Central memory CD8-positive, alpha-beta T cell (primary cell): ENCODE measurements at places on chromosomes 3 and 15.

DNA sequence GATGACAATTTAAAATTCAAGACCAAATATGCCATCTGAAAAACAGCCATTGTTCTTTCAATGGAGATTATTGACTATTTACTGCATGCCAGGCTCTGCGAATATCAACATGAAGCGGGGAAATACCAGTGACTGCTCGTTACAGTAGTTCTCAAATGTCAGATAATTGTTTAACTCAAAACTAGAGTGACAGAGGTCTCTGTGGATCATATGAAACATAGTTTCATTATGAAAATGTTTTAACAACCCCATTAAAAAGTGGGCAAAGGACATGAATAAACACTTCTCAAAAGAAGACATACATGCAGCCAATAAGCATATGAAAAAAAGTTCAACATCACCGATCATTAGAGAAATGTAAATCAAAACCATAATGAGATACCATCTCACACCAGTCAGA, 50.0 kb upstream of the GPR149 start:
- no peak for DNase-seq

- no peak for DNase-seq
Observed at GRCh38 chr3:45269952-45270351, 43.9 kb upstream of the TMEM158 start.

GRCh38 chr15:69472046-69472445, 19.4 kb downstream of the RPLP1 start:
- no peak for DNase-seq

DNA sequence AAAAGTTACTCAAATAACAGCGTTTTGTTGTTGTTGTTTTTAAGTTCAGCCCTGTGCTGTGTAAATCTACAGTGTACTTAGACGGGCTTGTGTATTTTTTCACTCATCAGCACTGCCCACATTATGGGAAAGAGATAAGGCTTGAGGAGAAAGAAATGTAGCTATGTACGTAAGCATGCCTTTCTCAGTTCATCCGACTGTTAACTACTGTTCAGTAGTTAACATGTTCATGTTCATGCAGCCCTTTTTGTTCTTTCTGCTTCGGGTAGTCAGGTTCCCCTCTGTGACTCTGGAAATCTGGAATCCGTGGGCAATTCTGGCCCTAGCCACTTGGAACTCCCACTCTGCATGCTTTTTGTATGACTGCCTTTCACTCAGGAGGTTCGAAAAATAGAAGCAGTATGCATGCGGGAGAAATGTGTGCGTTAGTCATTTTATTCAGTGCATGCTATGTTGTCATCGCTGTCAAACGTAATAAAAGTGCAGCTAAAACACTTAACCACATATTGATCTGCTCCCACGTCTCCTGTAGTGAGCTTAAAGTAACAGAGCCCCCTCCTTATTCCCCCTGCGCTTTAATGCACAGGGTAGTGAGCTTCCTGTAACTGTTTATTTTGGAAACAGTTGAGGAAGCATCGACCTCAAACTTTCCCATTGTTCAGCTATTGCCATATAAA, 283.1 kb upstream of the NR2F2 start:
- DNase-seq, result no peak

DNA sequence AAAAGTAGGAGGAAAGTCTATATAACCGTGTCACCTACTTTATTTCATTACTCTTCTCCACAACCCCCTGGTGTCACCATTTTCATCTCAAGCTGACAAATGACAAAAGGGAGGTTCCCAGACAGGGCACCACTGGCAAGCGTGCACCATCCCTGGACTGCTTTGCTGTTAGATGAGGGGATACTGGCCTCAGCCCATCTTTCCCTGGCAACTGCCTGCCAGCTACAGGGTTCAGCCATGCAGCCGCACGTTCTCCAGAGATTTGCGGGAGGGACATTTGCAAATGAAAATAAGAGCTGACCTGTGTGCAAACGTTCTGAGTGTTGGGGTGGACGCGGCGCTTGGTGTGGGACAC, 660 bp downstream of the UROC1 start:
- DNase-seq, result no peak

GRCh38 chr3:5630406-5630805, 442.9 kb downstream of the EDEM1 start:
- DNase-seq, result no peak

- DNase-seq, result no peak
Observed at GRCh38 chr3:50202353-50203112, 2.5 kb upstream of the SLC38A3 start.

DNA sequence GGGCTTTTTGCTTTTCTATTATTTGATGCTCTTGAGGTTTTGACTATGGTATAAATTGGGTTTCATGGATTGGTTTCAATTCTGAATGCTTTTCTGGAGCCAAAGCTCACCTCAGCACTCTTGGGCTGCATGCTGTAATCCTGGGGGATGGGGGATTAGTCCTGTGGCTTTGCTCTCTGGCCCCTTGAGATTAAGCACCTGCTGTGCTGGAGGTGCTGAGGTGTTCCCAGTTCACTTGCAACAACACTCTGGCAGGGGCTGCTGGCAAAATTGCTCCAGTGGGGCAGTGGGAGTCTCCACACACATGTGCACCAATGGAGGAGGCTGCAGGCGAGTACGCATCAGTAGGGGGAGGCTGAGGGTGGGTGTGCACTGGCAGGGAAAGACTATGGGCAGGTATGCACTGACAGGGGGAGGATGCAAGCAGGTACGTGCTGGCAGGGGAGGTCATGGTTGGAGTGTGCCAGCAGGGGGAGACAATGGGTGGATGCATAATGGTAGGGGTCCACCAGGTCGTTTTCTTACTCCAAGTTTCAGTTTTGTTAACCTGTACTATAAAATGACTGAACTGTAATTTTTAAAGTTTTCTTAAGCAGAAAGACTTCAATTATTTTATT, 489.2 kb downstream of the FGF12 start:
- DNase-seq, result no peak

- no peak for DNase-seq
Observed at GRCh38 chr3:174409086-174409743, 449.9 kb upstream of the NAALADL2 start.

GRCh38 chr3:171485338-171485737, 25.1 kb upstream of the TNIK start:
- no peak for DNase-seq

- DNase-seq, result no peak
Observed at GRCh38 chr3:164064298-164064697, 1014.0 kb downstream of the SI start.

GRCh38 chr3:57173687-57174086, 8.5 kb upstream of the IL17RD start:
- no peak for DNase-seq

DNA sequence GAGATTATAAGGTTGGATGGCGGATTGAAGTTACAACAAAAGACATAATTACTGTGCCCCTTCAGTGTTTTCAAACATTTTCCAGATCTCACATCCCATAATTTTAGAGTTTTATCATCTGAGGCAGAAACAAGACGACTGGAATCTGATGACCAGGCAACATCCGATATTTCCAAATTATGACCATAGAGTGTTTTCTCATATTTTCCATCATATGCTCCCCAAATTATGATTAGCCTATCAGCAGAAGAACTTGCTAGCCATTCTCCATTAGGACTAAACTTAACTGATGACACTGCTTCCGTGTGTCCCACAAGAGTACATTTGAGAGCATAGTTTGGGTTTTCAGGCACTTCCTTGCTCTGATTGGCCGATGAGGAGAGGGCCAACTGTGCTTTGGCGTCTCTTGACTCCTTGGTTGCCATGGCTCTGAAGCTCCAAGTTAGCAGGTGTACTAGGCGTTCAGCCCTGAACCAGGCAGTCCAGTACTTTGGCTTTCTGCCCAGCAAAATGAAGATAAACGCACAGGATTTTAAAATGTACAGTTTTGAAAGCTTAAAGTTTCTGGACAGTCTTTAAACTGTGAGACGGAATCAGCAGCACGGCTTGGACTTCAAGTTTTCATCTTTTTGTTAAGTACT, 638 bp downstream of the WDR5B start:
- DNase-seq, result peak; percentile 14

DNA sequence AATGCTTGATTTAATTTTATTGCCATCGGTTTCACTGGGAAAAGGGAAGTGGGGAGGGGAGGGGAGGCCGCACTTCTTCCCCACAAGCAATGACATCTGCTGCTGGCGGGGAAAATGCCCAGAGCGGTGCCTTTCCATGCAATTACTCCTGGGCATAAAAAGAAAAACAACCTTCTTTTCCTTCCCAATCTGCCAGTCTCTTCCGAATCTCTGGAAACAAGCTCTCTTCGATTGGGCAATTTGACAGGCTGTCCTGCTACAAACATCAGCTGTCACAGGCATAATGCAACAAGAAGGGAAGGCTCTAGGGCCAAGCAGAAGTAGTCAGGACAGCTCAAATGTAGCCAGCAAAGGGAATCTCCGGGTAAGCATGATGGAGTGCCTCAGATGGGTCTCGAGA, 93.4 kb upstream of the STRIT1 start:
- no peak for DNase-seq

GRCh38 chr3:10524270-10524669, 18.9 kb upstream of the ATP2B2 start:
- no peak for DNase-seq

DNA sequence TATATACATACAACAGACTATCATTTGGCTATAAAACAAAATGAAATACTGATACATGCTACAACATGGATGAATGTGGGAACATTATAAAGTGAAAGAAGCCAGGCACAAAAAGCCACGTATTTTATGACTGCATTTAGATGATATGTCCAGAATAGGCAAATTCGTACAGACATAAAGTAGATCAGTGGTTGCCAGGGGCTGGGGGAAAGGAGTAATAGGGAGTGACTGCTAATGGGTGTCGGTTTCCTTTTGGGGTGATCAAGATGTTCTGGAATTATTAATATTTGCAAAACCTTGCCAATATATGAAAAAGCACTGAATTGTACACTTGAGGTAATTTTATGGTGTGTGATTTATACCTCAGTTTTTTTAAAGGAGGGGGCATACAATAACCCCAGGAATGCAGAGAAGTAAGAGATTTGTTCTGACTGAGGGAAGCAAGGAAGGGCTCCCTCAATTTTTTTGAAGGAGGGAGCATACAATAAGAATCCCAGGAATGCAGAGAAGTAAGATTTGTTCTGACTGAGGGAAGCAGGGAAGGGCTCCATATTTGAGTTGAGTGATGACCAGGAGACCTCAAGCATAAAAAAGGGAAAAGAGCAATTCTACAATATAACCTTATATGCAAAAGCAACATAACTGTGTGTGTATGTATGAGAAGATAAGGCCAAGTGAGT, 6.2 kb downstream of the PSMD6 start:
- DNase-seq, result no peak

DNA sequence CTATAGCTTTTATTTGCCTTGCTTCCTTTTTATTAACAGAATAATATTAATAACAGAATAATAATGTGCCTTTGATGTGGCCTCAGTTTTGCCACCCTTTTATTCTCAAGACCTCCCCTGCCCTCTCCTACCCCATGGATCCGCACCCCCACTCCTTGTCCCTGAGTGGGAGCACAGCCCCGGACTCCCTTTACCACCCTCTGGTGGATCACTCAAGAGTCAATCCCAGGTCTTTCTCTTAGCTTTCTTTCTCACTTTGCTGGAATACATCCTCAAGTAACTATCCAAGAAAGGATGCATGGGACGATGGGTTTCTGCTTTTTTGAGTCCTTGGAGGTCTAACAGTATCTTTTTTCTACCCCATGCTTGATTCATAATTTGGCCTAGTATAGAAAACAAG, 63.4 kb downstream of the KLF13 start:
- peak; percentile 7 for DNase-seq

DNA sequence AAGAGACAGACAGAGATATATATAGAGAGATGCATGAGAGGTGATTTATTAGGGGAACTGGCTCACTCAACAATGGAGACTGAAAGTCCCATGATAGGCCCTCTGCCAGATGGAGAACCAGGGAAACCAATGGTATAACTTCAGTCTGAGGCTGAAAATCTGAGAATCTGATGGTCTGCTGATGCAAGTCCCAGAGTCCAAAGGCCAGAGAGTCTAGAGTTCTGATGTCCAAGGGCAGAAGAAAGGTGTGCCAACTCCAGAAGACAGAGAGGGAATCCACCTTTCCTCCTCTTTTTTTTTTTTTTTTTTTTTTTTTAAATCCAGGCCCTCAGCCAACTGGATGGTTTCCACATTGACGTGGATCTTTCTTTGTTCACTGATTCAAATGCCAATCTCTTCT, 197.9 kb upstream of the MEIS2 start:
- no peak for DNase-seq

GRCh38 chr3:150073513-150073912, 102.8 kb upstream of the PFN2 start:
- DNase-seq, result no peak

GRCh38 chr15:91472316-91472756, 372.3 kb downstream of the SV2B start:
- DNase-seq, result no peak

DNA sequence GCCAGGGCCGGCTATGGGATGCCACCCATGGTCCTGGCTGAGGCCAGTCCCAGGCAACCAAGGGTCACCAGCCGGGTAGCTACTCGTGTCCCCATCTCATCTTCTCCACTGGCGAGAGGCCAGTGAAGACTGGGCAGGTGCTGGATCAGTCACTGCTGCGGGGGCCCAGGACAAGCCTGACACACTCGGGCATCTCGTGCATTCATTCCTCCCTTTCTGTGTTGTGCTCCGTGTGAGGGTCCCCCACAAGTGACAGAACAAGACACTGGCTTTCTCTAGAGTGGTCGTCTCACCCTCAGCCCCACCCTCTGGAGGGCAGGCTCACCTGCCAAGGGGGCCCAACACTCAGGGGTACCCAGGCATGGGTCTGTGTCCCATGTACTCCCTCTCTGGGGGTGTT, 48.4 kb downstream of the ROPN1B start:
- no peak for DNase-seq

DNA sequence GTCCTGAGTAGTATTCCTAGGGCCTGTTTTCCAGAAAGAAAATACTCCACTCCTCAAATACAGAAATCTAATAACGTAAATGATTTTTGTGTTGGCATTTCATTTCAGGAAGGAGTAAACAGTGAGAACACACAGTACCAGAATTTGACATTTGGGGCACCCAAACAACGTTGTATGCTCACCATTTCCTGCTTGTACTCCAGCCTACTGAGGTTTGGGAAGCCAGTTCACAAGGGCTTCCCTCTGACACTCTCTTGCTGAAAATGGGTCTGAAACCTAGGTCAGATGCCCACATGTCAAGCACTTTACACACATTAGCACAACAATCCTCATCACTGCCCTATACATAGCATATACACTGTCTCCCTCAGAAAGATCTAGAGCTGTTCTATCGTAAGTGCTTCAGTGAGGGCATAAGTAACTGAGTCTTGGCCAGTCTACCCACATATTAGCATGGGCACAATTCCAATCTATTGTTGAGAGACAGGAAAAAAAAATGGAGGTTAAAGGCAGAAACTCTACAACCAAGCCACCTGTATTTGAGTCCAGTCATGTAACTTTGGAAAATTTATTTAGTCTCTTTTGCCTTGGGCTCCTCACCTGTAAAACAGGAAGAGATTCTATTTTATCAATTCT, 43.5 kb upstream of the RSL24D1 start:
- DNase-seq, result no peak

DNA sequence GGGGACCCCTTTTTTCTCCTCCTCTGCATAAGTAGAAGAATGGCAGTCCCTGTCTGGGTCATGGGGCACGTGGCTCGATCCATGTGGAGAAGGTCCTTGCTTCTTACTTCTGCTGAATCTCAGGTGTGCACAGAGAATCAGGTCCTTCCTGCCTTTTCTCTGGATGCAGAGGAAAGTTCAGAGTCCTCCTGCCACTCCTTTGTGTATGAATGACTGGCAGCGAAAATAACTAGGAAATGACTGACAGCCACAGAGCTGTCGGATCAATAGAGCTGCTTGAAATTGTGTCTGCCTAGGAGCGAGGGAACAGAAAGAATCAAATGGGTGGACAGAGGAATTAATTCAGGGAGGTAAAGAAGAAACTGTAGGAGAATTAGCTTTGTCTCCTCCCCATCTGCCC, 49.6 kb upstream of the ROPN1 start:
- no peak for DNase-seq
